SW480 (cell line): ENCODE measurements at places on chromosomes 6 and 20.
A peak's percentile ranks its signal among the peaks of the same experiment; 100 is the strongest.

DNA sequence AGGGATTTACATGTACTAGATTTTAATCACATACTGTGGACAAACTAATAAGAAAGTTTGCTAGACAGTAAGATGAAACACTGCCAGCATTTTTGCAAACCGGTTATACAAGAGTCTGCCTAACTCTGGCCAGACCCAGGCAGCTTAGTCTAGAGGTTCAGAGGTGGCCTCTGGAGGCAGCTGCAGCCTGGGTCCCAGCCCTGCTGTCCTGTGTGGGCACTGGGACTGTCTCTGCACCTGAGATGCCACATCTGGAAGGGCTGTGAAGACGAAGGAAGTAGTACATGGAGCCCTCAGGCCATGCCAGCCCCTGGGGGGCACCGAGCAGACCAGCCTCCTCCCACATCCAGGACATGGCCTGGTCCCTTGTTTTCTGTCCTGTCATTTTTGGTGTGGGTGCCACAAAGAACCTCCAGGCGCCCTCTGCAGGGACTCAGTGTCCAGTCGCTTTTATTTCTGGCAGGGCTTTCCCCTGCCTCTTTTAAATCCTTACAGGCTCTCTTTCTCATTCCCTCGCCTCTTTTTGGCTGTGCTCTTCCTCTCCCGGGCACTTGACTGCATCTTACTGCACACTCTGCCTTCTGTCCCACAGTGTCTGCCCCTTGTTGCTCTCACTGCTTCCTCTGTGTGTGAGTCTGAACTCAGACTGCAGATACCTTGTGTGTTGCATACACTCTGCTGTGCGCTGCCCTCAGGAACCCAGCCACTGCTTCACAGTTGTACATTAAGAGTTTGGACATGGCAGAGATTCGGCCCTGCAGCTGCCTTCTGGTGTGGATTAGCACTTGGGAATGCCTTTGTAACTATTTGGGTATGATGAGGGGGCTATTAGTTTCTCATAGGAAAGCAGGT, 216.7 kb downstream of the ZDHHC14 start:
- DNase-seq = peak; percentile 11

DNA sequence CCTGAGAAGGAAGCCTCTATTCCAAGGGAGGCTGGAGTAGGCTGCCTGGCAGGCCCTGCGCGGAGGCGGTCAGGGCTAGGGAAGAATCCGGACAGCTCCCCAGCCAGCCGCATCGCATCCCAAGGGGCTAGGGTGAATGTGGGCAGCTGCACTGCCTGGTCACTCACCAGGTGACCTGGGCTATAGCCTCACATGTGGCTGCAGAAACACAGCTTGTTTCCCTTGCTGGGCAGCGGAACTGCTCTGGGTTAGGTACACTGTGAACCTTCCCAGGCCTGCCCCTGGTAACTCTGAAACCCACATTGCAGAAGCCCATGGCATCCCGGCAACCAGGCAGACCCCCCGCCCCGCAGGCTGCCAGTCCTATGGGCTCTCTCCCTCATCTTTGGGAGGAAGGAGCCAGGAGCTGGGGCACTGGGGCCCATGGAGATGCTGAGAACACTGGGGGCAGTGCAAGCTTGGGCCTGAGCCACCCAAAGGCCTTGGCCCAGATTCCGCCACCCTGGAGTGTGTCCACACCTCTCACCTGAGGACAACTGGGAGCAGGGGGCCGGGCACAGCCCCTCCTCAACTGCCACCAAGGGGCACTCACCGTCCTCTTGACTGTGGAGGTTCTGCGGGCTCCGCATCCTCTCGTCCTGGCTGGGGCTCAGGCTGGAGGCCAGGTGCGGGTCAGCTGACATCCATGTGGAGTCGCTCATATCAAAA, 111.0 kb downstream of the NOL4L start:
- DNase-seq = no peak

DNA sequence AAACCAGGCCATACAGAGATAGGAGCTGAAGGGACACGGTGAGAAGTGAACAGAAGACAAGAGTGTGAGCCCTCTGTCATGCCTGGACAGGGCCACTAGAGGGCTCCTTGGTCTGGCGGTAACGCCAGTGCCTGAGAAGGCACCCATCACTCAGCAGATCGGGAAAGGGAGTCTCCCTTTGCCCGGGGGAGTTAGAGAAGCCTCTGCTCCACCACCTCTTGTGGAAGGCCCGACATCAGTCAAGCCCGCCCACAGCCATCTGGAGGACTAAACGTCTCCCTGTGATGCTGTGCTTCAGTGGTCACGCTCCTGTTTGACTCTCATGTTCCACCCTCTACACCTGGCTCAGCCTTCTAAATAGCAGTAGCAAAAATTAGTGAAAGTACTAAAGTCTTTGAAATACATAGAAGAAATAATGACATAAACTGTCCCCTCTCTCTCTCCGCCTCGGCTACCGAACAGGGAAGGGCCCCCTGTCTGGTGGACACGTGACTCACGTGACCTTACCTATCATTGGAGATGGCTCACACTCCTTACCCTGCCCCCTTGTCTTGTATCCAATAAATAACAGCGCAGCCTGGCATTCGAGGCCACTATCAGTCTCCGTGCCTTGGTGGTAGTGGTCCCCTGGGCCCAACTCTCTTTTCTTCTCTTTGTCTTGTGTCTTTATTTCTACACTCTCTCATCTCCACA, 66.7 kb downstream of the RPP21 start:
- peak; percentile 36 for DNase-seq

DNA sequence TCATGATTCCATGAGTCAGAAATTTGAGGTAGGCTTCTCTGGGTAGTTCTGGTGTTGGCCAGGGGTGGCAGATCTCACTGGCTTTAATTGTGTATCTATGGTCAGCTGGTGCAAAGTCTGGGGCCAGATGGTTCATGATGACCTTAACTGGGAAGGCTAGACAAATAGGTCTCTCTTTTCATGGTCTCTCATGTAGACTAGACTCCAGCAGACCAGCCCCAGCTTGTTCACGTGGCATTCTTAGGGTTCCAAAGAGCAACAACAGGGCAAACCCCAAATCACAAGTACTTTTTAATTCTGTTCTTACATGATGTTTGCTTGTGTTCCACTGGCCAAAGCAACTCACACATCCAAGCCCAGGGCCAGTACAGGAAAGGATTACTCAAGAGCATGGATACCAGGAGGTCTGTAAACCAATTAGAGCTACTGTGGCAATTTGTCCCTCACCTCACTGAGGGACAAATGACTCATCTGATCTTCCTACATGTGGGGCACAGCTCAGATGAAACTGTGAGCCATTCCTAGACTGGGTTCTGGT, 79.5 kb upstream of the PBOV1 start:
- DNase-seq = no peak

DNA sequence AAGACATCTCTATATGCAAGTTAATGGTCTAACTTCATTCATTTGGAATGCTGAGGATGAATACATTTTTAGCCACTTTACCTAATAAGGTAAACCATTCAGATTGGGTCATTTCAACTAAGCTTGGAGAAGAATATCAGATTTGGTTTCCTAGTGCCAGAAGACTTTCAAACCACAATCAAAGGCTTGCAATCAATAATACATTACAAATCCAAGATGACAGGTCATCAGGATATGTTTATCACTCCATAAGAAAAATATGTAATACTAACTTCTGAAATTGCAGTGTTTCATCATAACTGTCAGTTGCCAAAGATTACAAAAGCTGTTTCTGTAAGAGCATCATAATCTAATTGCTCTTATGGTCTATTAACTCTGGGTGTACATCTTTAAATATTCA, 654.0 kb downstream of the COL12A1 start:
- no peak for DNase-seq

- no peak for DNase-seq
Observed at GRCh38 chr6:152117156-152118133, 310.0 kb downstream of the ESR1 start.

- DNase-seq = no peak
Observed at GRCh38 chr6:129184808-129185366, 301.9 kb downstream of the LAMA2 start.

DNA sequence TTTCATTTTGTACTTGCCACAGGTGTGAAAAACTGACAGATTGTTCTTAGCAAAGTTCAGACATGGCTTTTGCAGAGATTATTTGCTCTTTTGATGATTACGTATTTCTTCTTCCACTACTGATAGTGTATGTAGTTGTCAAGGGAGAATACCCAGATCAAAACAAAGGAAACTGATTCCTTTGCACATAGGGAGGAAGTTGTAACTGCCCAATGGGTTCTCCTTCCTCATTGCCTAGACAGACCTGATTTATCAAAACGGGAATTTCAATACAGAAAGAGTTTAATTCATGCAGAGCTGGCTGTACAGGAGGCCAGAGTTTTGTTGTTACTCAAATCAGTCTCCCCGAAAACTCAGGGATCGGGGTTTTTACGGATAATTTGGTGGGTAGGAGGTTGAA, 214.7 kb downstream of the BCAS1 start:
- no peak for DNase-seq

DNA sequence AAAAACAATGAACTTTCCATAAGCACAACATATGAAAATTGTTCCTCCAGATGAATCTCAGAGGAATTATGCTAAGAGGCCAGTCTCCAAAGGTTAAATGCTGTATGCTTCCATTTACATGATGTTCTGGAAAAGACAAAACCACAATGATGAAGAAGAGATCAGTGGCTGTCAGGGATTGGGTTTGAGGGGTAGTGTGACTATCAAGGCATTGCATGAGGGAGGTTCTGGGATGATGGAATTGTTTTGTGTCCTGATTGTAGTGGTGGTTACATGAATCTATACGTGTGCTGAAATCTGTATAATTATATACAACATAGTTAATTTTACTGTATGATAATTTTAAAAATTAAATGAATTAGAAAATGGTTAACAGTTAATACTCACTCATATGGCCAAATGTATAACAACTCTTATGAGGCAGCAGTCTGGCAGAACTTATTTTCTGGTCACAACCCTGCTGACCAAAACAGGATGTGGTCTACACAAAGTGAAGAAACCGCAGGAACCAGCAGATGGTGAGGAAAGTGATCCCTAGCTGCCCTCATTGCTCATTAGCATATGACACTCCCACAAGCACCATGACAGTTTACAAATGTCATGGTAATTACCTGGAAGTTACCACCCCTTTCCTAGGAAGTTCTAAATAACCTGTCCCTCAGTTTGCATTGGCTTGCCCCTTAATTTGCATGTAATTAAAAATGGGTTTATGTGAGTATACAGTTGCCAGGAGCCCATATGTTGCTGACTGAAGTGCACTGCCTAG, 31.9 kb downstream of the NSFL1C start:
- DNase-seq = peak; percentile 93

DNA sequence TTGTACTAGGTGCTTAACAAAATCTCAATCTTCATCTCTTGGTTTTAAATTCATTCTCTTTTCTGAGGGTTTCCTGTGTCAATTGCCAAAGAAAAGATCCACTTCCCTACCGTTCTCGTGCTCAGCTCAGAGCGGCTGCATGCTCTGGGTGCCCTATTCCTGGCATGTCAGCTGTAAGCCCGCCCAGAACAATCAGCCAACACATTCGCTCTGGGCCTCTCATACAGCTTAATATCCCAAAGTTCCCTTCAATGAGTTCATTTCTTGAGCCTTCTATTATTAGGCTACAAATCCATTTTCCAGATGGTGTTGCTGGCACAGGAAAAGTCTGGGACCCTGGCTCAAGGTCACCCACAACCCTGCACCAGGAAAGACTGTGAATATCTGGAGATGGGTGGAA, 24.3 kb upstream of the LRFN2 start:
- no peak for DNase-seq

GRCh38 chr6:90044182-90044832, 150.0 kb downstream of the GJA10 start:
- DNase-seq = no peak

- DNase-seq = no peak
Observed at GRCh38 chr6:91645811-91646210, 1058.9 kb upstream of the MAP3K7 start.

GRCh38 chr6:136464148-136464547, 86.1 kb downstream of the MAP7 start:
- DNase-seq = no peak

DNA sequence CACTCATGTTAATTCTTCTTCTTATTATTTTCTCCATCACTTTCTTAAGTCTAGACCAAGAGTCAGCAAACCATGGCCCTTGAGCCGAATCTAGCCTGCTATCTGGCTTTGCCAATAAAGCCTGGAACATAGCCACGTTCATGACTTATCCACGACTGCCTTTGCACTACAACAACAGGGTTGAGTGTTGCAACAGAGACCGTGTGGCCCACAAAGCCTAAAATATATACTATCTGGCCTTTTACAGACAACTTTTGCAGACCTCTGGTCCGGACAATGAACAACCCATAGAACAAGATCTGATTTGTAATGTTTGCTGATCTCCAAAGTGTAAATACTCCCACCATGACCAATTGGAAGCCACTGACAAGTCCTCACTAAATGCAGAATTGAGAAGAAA, 140.5 kb upstream of the CDYL start:
- DNase-seq = no peak

- peak; percentile 97 for DNase-seq
Observed at GRCh38 chr6:73580247-73581149, 59.7 kb upstream of the EEF1A1 start.

DNA sequence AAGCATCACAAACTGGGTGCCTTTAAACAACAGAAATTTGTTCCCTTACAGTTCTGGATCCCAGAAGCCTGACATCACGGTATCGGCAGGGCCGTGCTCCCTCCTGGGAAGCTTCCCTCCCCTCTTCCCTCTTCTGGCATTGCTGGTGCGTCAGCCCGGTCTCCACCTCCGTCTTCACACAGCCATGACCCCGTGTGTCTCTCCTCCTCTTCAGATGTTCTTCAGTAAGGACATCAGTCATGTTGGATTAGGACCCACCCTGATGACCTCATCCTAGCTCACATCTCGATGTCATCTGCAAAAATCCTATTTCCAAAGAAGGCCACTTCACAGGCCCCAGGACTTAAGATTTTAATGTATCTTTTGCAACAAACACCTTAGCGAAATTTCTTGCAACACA, 38.4 kb upstream of the TBXT start:
- DNase-seq = no peak

DNA sequence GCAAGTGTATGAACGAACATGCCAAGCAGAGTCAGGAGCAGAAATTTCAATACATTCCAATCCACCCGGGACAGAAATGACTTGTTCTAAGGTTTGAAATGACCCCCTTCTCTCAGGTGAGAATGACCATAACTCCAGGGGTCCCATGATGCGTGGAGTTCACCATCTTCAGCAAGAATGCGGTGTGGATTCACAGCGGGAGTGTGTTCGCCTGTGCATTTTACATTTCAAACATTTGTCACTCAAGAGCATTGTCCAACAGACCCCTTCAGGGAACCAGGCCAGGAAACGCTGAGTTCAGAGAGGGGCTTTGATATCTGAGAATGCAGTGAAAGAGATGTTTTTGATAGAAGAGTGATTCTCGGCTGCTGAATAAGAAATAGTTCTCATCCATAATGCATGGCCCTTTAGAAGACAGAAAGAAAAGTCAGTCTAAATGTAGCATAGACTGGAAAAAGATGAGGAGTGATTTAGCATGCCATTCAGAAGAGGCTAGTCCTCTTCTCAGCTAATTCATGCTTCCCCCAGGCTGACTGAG, 200.3 kb upstream of the KCNG1 start:
- no peak for DNase-seq

- no peak for DNase-seq
Observed at GRCh38 chr6:149913085-149913484, 9.8 kb downstream of the RAET1G start.

GRCh38 chr6:118296129-118296901, 251.8 kb upstream of the PLN start:
- DNase-seq = no peak
